Activated CD4-positive, alpha-beta T cell treated with anti-CD3 and anti-CD28 coated beads, Interleukin-2, amount 50 U/mL, for 48 hours (primary cell): ENCODE measurements at places on chromosomes 7 and 10.
A peak's percentile ranks its signal among the peaks of the same experiment; 100 is the strongest.

GRCh38 chr7:2313450-2314208 lies 612 bp downstream of the SNX8 start:
- DNase-seq = peak; percentile 25

- DNase-seq = no peak
Measured at GRCh38 chr7:27600247-27600646, 62.4 kb downstream of the HIBADH start.

GRCh38 chr10:7407368-7408290 lies 3.2 kb downstream of the SFMBT2 start:
- peak; percentile 52 for DNase-seq

- DNase-seq = no peak
Measured at GRCh38 chr7:29839921-29840320, 33.6 kb downstream of the WIPF3 start.

GRCh38 chr10:118753331-118754228 lies 1.2 kb downstream of the CACUL1 start:
- no peak for DNase-seq

- DNase-seq = no peak
Measured at GRCh38 chr7:13414661-13415107, 574.8 kb downstream of the ETV1 start.

DNA sequence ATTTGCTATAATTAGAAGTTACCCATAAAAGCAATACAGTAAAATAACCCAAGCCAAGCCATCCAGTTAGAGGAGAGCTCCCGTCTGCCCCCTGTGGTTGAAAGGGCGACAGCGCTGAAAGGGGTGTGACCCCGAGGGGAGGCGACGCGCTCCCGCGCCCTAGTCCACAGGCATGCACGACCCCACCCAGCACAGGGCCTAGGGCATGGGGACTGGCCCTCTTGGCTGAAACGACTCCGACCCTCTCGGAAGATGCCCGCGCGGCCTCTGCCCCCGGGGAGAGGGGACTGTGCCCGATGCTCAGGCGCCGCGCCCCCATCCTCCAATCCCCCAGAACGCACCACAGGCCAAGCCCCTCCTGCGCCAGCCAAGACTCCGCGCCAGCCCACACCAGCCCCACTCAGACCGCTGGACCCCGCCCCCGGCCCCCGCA lies 64.0 kb downstream of the CSGALNACT2 start:
- peak; percentile 64 for DNase-seq

DNA sequence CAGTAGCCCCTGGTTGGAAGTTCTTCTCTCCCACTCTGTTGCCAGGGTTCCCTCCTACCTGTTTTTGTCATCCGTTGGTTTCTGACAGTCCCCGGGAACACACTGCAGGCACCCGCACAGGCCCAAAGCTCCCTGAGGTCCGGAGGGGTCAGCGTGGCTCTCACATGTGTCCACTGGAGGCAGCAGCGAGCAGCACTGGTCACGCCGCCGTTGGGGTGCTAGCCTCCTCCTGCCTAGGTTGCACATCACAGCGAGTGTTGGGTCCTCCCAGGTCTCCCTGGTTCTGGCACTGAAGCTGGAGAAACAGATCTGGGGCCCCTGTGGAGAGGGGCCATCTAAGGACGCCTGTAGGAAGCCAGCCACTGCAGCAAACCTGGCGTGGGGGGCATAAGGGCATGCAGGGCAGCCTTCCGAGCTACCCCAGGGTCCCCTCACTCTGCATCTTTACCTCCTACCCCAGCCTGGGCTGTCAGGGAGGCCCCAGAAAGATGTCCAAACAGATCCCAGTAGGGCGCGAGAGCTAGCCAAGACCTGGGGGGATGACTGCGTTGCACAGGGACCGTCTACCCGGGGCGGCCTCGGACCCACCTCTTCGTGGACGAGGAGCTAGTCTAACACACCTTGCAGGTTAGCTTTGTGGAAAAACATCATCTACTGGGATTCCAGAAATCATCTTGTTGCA lies 28.9 kb downstream of the LRRC27 start:
- DNase-seq = peak; percentile 49

GRCh38 chr10:49768731-49769130 lies 6.6 kb upstream of the OGDHL start:
- DNase-seq = no peak

- no peak for DNase-seq
Measured at GRCh38 chr7:88071994-88072714, 138.1 kb downstream of the ADAM22 start.

DNA sequence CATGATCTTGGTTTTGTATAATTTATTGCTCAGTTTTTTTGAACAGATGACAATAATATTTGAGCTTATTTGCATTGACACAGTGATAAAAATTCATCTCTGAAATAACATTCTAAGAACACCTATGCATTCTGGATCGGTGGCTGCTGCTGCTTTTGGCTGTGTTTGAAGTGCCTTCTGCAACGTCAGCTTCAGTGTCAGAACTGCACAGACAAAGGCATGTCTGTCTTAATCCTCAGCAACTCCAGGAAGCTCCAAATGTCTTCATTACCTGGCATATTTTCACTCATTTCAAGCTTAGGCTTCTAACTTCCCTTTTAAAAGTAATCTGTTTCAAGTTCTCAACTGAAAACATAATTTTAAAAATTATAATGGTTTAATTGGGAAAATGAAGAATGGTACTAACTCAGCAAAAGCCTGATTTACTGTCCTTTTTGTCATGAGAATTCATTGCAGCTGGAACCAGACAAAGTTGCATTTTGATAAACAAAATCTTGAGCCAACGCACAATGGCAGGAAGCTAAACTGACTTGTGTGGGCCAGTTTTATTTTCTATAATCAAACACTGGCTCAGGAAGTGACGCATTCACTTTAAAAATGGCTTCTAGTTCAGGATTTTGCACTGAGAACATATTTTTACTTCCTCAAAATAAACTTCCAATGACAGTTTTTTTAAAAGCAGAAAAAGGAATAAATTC lies 38.7 kb downstream of the NPS start:
- DNase-seq = no peak
